ENCODE measurements at places on chromosomes 6 and 20. TPM values are rescaled to one million over a fixed set of nuclear protein-coding genes. Genes with fewer than 3 reads are reported as not detected.

GRCh38 chr20:50567860-50568548 is 57.8 kb downstream of the PTPN1 start:
- H3K4me3 ChIP-seq, result no peak overlapping the region
- peaks cover 73% of the 10 kb centered on the region for H3K36me3 ChIP-seq
- no peak overlapping the region for H3K27ac ChIP-seq

CFAP61 gene
- not detected for total RNA-seq

RIN2 gene
- not detected for total RNA-seq

HRH3 gene
- not detected for total RNA-seq

DAAM2 gene
- not detected for total RNA-seq

All from activated CD4-positive, alpha-beta memory T cell treated with anti-CD3 and anti-CD28 coated beads, Interleukin-2, amount 10 ng/mL, durations not matched to agents 7 days and 5 days (primary cell).